ENCODE measurements at places on chromosomes 1 and 21. TPM values are rescaled to one million over a fixed set of nuclear protein-coding genes. Genes with fewer than 3 reads are reported as not detected.

- DNase-seq = no peak
These were observed 111.8 kb upstream of the GRIK3 start for GRCh38 chr1:37146071-37146470.

GRCh38 chr1:203251466-203251865 lies 22.0 kb upstream of the CHIT1 start:
- DNase-seq = no peak

DNA sequence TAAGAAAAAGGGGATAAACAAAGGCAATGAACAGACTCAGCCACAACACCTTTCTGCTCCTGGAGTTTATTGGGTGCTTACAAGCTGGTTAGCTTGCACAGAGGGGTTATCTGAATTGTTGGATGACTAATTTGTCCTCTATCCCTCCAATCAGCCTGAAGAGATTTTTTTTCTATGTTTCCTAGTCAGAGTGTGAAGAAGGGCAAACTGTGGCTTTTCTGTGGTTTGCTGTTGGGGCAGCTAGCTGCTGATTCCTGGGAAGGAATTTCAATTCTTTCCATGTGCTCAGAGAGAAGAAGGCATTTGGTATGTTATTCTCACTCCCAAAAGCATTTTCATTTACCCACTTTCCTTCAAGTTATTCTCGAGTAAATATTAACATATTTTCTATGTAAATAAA lies 48.6 kb downstream of the PCP4 start:
- DNase-seq = no peak

DNA sequence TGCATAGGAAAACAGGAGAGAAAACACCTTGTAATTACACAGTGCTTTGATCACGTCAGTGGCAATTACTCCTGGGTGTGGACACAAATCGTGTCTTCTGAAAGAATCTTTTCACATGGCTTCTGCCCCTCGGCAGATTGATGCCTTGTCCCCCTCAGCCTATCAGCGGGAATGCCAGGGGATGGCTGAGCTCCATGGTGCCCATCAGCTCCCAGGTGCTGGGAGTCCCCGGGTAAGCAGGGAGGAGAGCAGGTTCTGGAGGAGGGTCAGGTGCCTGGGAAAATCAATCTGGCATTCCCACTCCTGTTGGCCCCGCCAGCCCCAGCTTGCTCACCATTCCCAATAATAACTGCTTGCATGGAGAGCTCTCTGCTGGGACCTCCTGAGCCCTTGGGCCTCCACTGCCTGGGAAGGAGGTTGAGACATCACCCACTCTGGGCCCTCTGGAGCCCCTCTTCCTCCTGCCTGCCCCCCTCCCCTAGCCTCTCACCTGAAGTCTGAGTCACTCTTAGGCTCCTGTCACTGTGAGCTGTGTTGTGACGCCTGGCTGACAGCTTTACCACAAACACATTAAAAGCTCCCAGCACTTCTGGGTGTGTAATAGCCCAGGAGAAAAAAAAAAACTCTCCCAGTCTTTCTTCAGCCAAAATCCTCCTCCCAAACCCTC lies 4.9 kb downstream of the CAMK2N1 start:
- DNase-seq = peak; percentile 69

- DNase-seq = peak; percentile 81
These were observed 3.2 kb upstream of the TRAF5 start for GRCh38 chr1:211323156-211324063.

GRCh38 chr1:174284052-174284451 lies 124.7 kb downstream of the RABGAP1L start:
- DNase-seq = no peak

- DNase-seq = no peak
These were observed 11.0 kb upstream of the RNU1-3 start for GRCh38 chr1:16677552-16678431.

- DNase-seq = no peak
These were observed 38.6 kb downstream of the PAPPA2 start for GRCh38 chr1:176501599-176501998.

GRCh38 chr1:81824759-81825158 lies 24.0 kb downstream of the ADGRL2 start:
- no peak for DNase-seq

GRCh38 chr21:39576518-39577128 lies 36.1 kb upstream of the B3GALT5 start:
- no peak for DNase-seq

The AK4 gene
- 76.1 TPM for total RNA-seq

The CHD5 gene
- 0.13 TPM for total RNA-seq

The GBP5 gene
- total RNA-seq = not detected

The PADI1 gene
- total RNA-seq = not detected

The ILDR2 gene
- 3.4 TPM for total RNA-seq

The SH2D2A gene
- total RNA-seq = 0.60 TPM

The OR2L3 gene
- not detected for total RNA-seq

The ARID1A gene
- total RNA-seq = 35.8 TPM

The HUNK gene
- total RNA-seq = 4.4 TPM

Measured in hepatocyte (in vitro differentiated cells).